ENCODE measurements at places on chromosomes 5 and 9. TPM values are rescaled to one million over a fixed set of nuclear protein-coding genes. Genes with fewer than 3 reads are reported as not detected.

SOX30 gene
- total RNA-seq: 0.27 TPM

IL33 gene
- total RNA-seq: not detected

ANKRD34B gene
- total RNA-seq: not detected

MOB3B gene
- 1.2 TPM for total RNA-seq

TRMT10B gene
- total RNA-seq: 5.5 TPM

- no peaks in the 10 kb centered on the region for H3K36me3 ChIP-seq
- H3K27ac ChIP-seq: no peak overlapping the region
- no peak overlapping the region for H3K4me3 ChIP-seq
- DNase-seq: no peak
Observed at GRCh38 chr5:93571114-93571949, 9.7 kb downstream of the NR2F1-AS1 start.

DNA sequence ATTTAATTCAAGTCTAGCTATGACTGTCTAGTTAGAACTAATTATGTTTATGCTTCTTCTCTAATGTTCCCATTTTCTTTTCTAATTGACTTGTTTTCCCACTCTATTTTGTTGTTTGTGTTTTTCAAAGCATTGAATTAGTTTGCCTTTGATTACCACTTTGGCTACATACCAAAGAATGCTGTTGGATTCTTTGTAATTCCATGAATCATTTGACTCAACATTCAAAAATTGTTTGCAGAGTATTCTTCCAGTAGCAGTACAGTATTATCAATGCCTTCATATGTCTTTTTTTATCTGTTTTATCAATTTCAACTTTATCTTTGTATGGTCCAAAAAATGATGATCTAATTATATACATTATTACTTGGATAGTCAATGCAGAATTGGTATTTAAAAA, 288.7 kb downstream of the RFX3 start:
- H3K36me3 ChIP-seq: no peaks in the 10 kb centered on the region
- DNase-seq: no peak
- no peaks in the 10 kb centered on the region for H3K27me3 ChIP-seq
- no peaks in the 10 kb centered on the region for H3K4me1 ChIP-seq

GRCh38 chr9:96135076-96135752, 166.8 kb downstream of the HSD17B3 start:
- H3K4me3 ChIP-seq: no peak overlapping the region
- H3K27me3 ChIP-seq: no peaks in the 10 kb centered on the region
- no peaks in the 10 kb centered on the region for H3K36me3 ChIP-seq
- DNase-seq: no peak
- no peak overlapping the region for H3K27ac ChIP-seq

DNA sequence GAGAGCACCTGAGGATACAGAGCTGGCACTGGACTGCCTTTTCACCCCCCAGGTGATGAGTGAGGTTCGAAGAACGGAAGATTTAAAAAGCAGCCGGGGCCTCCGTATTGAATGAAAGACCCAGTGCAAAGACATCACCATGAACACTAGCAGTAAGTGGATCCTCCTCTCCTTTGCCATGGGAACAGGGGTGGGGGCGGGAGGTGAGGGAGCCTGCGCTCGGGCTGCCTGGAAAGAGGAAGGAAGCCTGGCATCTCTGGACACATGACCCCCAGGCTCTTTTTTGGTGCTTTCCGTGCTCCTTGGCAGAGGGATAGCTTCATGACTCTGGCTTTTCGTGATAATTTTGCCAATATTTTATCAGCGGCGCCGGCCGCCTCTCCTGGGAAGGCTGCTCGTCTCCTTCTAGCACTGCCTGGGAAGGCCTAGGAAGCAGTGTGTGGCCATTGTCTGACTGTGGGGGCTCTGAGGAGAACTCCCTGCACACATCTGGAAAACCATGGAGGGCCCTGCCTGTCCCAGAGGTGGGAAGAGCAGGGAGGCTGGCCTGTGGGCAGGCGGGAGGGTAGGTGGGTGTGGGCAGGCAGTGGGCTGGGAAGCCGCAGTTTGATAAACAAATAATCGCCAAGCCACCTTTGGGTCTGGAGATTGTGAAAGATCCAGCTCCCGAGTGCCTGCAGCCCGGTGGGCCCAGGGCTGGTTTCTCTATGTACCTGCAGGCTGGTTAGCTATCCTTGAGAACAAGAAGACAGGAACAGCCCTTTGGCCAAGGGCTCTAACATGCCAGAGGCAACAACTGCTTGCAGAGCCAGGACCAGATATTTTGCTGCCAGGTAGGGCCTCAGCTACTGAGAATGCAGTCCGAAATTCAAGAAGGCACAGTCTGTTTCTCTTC, 911 bp downstream of the ABLIM3 start:
- peaks cover 4% of the 10 kb centered on the region for H3K4me1 ChIP-seq
- no peak for DNase-seq
- no peaks in the 10 kb centered on the region for H3K27me3 ChIP-seq
- H3K4me3 ChIP-seq: peak overlapping the region; percentile 76
- H3K36me3 ChIP-seq: no peaks in the 10 kb centered on the region

Measured in HCT116 (cell line).